ENCODE measurements at places on chromosomes 1 and 21. TPM values are rescaled to one million over a fixed set of nuclear protein-coding genes. Genes with fewer than 3 reads are reported as not detected.
A peak's percentile ranks its signal among the peaks of the same experiment; 100 is the strongest.

GRCh38 chr1:231359113-231359512 lies 21.0 kb downstream of the SPRTN start:
- DNase-seq, result no peak

DNA sequence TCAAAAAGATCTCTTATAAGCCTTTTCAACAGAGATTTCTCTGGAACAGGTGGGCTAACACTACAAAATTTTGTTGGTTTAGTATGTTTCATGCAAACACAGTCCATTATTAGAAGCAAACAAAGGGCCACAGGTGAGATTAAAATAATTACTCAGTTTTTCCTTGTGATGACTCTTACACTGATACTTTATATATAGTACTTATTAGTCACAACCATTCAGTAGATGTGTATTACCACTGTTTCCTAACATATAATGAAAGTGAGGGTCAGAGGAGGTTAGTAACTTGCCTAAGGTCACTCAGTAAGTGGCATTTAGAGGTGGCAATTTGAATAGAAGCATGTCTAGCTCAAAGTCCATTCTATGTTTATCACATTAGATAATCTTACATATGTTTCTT lies 44.2 kb downstream of the CYYR1 start:
- no peak for DNase-seq

GRCh38 chr1:244904119-244904518 lies 39.8 kb upstream of the HNRNPU start:
- peak; percentile 57 for DNase-seq

The CLEC20A gene
- total RNA-seq, result not detected

- peak; percentile 73 for DNase-seq
Measured at GRCh38 chr1:108830119-108831008, 26.5 kb downstream of the AKNAD1 start.

- peak; percentile 13 for DNase-seq
Measured at GRCh38 chr1:109635862-109636200, 16.2 kb downstream of the AMPD2 start.

DNA sequence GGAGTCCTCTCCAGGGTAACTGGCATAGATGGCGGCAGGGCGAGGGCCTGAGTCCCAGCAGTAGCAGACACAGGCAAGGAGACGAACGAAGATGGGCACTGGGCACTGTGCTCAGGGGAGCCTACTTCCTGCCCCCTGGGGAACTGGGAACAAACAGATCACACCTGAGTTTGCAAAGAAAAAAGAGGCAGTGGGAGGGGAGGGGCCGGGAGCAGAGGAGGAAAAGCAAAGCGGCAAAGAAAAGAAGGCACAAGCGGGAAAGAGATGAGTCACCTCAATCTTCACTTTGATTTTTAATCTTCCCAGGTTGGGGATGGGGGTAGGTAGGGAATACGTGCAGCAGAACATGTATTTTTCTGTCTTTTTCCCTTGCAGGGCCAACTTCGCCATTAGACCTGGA lies 44.0 kb downstream of the ZSCAN20 start:
- no peak for DNase-seq

- no peak for DNase-seq
Measured at GRCh38 chr1:59917026-59917784, 9.4 kb downstream of the CYP2J2 start.

The ITPKB gene
- 57.2 TPM for total RNA-seq

The LCE1D gene
- total RNA-seq, result 942 TPM

The GSTM1 gene
- total RNA-seq, result not detected

The CDA gene
- 14.7 TPM for total RNA-seq

- DNase-seq, result no peak
Measured at GRCh38 chr1:157230500-157230899, 92.3 kb upstream of the ETV3 start.

- no peak for DNase-seq
Measured at GRCh38 chr1:160709715-160710114, 1.9 kb downstream of the CD48 start.

DNA sequence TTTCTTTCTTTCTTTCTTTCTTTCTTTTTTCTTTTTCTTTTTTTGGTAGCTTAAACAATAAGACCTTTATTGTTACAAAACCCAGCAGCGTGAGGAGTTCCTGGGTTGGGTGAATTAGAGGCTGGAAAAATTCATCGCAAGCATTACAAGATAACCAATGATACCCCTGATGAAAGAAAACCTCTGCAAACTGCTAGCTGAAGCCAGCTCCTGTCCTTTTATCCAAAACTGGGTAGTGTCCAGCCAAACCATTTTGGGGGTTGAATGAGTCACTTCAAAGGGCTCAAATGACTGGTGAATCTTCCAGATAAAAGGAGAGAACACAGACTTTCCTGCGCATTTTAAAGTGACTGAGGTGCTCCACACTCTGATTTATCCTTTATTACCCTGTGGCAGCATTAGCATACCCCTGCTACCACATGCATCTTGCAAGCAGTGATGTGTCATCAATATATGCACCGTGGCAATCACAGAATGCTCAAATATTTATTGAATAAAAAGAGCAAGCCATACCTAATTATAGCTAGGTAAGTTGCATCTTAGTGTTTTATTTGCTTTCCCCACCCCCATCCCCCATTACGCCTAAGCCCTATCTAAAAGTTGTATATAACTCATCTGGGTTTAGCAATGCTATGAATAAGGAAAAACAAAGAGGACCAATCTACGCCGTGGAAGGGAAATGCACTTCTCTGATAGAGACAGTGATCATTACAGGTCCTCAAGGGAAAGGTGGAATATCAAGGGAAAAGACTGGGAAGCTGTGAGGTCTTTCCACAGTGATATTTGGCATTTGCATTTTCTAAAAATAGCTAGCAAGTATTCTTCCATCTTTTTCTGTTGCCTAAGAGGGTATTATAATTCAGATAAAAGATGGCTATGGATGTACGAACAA lies 32.4 kb upstream of the CEP350 start:
- DNase-seq, result no peak

DNA sequence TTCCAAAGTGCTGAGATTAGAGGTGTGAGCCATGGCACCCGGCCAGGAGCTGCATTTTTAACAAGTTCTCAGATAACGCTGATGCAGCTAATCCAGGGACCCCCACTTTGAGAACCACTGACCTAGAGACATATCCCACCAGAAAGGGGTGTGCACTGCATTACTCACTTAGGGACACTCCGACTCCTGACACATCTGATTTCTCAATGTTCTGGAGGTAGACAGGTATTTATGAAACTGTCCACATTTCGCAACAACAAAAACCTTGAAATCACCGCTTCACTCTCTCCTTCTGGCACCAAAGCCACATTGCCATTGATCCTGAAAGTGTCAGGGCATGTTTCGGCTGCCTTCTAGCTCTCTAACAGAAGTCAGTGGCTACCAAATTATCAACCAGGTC lies 23.2 kb upstream of the CAMTA1 start:
- DNase-seq, result no peak

DNA sequence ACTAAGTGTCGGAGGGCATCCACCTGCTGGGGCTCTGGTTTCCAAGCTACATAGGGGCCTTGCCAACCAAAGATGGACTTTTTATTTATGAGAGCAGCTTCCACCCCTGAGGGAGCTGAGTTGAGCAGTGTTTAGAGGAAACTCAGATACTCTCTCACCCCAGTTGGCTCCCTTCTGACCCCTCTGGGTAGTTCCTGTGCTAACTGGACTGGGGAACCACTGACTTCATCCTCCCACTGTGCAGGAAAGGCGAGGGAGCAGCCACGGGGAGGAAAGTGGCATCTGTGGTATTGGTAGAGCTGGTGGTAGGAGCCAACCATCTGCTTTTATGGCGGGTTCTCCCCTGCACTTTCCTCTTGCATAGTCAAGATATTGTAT lies 70.4 kb downstream of the MPZL1 start:
- DNase-seq, result no peak

The OLFM3 gene
- total RNA-seq, result not detected

The GIPC2 gene
- total RNA-seq, result 5.6 TPM

DNA sequence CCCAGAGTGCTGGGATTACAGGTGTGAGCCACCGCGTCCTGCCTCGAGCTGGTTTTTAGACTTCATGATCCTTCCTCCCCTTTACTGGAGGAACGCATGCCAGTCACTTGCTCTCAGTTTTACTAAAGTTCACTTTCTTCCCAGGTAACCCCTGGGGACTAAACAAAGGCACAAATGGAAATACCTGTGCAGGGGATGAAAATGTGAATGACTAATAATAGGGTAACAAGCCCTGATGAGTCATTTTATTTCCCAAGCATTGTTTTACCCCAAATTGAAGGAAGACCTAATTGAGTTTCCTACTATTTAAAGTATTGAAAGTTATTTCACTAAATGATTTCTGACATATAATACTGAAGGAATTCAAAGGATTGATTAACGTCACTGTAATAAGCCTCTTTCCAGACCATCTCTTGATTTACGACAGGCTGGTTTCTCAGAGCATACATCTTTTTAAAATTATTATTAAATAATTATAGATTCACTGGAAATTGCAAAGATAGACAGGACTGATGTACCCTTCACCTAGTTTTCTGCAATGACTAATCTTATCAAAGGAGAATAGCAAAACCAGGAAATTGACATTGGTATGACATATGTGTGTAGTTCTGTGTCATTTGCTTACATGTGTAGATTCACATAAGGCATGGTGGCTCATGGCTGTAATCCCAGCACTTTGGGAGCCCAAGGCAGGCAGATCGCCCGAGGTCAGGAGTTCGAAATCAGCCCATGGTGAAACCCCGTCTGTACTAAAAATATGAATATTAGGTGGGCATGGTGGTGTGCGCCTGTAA lies 53.2 kb upstream of the SOD1 start:
- no peak for DNase-seq

The TMEM51 gene
- total RNA-seq, result 8.5 TPM

GRCh38 chr1:26096471-26096870 lies 15.2 kb upstream of the PDIK1L start:
- no peak for DNase-seq

The ASTN1 gene
- 0.26 TPM for total RNA-seq
